ENCODE measurements at places on chromosomes 7 and 10. TPM values are rescaled to one million over a fixed set of nuclear protein-coding genes. Genes with fewer than 3 reads are reported as not detected.

GRCh38 chr10:28879246-28879645, 201.9 kb downstream of the BAMBI start:
- no peak for DNase-seq

GRCh38 chr10:48417374-48417773, 110.9 kb downstream of the MAPK8 start:
- DNase-seq, result no peak

DNA sequence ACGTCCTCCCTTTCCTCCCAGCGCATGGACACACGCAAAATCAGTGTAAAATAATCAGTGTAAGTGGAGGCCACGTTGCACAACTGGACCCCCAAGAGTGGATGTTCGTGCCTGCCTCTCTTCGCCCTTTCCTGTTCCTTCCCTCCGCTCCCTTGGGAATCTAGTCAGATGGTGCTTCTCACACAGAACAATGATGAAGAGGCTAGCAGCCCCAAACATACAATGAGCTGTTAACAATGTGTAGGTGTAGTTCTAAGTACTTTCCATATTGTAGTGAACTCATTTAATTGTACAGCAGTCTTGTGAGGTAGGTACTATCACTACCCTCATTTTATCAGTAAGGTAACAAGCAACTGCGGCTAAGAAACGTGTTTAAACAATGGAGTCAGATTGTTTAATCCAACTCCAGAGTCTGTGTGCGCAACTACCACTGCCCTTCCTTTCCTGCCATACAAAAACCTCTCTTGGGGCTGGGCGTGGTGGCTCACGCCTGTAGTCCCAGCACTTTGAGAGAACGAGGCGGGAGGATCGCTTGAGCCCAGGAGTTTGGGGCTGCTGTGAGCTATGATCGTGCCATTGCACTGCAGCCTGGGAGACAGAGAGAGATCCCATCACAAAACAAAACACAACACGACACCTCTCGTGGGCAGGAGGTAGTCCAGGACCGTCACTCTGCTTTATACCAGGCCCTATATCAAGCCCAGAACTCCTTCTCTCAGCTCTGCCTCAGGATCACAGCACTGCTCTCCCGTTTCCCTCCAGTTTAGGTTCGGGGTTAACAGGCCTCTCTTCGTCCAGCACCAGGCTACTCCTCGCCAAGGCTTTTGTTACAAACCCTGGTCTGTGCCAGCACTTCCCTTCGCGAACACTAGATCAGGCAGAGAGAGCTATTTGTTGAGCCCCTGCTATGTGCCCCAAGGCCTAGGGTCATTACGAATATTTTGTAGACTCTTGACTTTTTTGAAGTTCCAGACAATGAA, 1.1 kb downstream of the FKBP9 start:
- peak; percentile 64 for DNase-seq

The SPRN gene
- not detected for total RNA-seq

The RASA4 gene
- total RNA-seq, result 14.7 TPM
